WTC11 (cell line): ENCODE measurements at places on chromosomes 11 and 22.
A peak's percentile ranks its signal among the peaks of the same experiment; 100 is the strongest.

DNA sequence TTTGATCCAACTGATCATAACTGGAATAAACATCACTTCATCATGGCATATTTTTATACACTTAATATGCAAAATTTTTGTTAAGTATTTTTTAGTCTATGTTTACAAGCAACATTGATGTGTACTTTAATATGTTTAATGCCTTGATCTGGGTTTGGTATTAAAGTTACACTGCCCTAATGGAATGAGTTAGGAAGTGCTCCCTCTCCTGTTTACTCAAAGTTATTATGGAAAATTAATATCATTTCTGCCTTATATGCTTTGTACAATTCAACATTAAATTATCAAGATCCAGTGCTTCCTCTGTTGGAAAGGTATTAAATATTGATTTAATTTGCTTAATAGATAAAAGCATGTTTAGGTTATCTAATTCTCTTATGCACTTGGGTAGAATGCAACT, 927.3 kb upstream of the RAG2 start:
- no peak for DNase-seq

DNA sequence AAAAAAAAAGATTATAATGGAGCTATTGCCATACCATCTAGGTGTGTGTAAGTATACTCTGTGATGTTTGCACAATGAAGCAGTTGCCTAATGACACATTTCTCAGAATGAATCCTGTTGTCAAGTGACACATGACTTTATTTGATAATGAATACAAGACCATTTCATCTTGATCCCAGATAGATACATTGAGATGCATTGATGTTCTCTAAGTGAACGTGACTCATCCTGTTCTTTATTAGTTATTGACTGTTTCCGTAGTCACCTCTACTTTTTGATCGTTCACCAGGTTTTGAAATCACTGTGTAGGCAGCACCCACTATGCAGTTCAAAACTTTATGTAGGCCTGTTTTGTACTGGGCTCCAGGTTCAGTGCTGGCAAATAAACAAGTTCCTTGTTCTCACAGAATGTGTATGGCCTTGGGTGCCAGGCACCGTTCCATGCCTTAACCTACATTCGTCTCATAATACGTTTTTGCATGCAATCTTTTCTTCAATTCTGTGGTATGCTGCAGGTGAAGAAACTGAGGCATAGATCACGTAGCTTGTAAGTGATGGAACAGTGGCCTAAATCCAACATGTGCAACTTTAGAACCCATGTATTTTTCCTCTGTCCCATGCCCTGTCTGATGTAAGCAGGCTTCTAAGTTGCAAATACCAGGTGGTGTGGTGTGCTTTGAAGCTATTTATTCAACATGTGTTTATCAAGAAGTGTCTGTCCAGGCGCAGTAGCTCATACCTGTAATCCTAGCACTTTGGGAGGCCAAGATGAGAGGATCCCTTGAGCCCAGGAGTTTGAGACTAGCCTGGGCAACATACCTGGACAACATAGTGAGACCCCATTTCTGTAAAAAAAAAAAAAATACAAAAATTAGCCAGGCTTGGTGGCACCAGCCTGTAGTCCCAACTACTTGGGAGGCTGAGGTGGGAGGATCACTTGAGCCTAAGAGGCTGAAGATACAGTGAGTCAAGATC, 10.4 kb downstream of the SREBF2 start:
- DNase-seq: no peak

- no peak for DNase-seq
These were observed 21.8 kb downstream of the MCAM start for GRCh38 chr11:119295178-119295577.

DNA sequence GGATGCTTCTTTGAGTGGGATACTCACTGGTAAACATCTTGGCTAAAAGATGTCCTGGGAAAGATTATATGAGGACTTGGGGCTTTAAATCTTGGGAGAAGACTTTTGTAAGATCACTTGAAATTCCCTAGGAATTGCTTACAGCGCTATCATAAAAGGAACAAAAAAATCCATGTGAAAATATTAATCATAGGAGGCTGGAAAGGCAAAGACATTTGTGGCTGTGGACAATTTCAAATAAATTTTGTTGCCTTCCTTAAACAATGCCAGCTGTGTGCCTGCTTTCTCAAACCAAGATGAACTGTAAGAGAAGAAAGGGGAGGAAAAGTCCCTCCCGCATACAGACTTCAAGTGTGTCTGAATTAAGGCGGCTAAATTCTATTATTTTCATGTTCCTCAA, 75.6 kb downstream of the SNX19 start:
- no peak for DNase-seq

DNA sequence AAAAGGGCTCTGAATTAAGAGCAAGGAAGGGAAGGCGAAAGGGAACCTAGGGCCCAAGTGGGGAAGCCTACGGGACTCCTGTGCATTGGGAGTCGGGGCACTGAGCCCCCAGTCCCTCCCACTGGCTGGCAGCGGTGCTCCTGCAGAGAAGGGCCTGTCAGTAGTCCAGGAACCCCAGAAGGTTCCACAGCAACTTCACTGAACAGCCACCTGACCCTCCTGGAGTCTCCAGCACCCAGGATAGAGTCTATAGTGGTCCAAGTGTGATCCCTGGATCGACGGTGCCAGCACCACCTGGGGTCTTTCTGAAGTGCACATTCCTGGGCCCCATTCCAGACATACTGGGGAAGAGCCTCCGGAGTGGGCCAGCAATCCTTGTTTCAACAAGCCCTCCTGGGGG, 100.0 kb upstream of the B3GAT1 start:
- DNase-seq: no peak

DNA sequence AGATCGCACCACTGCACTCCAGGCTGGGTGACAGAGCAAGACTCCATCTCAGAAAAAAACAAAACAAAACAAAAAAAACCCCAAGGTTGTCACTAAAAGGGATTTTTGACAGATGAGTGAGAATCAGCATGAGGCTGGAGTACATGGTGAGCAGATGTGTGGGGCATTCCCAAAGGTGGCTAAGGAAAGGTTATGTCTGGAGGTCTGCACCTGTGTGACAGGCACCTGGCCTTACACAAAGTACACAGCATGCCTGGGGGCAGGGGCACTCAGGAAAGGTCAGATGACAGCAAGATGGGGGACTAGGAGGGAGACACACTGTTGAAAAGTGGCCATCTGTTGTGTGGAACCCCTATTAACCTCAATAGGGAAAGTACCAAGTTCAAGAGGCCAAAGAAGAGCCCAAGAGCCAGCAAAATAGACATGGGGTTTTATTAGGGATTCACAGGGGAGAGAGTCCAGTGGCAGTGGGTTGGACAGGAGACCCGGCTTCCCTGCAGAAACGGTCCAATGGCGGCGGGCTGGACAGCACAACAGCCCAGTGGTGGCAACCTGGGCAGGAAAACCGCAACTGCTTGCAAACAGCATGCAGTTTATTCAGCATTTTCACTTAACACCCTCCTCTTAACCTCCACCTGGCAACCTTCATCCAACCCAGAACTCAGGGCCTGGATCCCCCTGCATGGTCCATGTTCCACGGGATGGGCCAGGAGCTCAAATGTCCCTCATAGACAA, 101.1 kb downstream of the MICAL2 start:
- no peak for DNase-seq

DNA sequence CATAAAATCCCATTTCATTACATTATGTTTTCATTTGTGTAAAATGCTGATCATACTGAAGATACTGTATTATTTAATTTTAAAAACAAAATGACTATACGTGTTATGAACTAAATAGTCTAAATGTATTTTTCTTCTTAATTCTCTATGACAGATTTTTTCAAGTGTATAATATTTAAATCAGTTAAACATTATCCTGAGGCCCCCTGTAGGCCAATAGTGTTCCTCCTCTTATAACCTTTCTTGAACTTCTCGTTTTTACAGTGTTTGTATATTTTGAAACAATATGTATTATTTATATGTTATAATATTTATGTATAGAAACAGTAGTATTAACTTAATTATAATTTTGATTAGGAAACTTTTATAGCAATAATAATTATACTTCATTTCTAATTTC, 151.1 kb upstream of the CHORDC1 start:
- no peak for DNase-seq

GRCh38 chr11:16421826-16422225, 65.5 kb upstream of the SOX6 start:
- no peak for DNase-seq

DNA sequence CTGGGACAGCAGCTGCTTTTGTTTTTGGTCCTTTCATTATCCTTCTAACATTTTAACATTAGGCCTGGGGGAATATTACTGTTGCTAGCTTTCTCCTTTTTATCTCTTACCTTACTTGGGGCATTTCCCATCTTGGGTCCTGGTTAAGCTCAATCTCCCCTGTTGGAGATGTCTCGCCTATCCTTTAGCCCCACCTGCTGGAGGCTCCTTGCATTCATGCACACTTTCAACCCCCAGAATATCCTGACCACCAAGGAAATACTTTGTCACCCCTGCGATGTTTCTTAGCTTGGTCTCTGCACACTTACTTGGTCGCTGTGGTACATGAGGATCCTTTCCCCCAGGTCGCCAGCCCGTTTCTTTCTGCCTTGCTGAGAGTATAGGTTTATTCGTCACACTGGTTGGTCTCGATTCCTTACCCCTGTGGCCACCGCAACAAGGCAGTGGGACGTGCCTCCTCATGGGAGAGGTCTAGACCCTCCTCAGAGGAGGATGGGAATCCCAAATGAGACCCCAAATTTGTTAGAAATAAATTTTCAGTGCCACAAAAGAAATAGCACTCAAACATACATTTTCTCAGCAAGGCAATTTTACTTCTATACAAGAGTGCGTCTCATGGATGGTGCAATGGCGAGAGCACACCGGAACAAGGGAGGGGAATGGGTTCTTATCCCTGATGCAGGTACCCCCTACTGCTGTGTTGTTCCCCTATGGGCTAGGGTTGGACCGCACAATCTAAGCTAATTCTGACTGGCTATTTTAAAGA, 5.4 kb upstream of the TXN2 start:
- DNase-seq: peak; percentile 77

- no peak for DNase-seq
These were observed 182.3 kb downstream of the BLID start for GRCh38 chr11:121933694-121934093.

DNA sequence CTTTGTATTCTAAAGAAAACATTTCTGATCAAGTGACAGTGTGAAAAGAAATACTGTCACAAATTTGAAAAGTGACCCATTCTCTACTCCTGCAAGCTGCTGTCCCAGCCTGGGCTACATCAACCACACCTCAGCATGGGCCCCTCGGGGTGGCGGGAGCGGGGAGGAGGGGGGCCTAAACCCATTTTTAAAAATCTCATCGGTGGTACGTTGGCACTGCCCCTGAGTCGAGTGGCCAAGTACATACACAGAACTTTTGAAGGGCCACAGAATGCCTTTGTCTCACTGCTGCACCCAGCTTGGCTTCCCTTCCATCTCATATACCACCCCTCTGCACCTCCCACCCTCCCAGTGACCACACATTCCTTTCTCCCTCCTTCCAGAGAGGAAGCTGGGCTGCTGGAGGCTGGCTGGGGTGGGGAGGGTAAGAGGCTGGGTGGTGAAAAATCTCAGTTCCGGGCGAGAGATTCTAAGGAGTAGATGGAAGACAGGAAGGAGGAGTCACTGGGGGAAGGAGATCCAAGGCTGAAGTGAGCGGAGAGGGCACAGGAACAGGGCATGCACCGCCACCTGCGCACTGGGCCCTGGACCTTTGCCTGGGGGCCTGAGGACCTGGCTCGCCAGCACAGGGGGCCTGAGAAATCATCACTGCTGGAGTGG, 21.1 kb downstream of the FXYD6 start:
- DNase-seq: no peak

DNA sequence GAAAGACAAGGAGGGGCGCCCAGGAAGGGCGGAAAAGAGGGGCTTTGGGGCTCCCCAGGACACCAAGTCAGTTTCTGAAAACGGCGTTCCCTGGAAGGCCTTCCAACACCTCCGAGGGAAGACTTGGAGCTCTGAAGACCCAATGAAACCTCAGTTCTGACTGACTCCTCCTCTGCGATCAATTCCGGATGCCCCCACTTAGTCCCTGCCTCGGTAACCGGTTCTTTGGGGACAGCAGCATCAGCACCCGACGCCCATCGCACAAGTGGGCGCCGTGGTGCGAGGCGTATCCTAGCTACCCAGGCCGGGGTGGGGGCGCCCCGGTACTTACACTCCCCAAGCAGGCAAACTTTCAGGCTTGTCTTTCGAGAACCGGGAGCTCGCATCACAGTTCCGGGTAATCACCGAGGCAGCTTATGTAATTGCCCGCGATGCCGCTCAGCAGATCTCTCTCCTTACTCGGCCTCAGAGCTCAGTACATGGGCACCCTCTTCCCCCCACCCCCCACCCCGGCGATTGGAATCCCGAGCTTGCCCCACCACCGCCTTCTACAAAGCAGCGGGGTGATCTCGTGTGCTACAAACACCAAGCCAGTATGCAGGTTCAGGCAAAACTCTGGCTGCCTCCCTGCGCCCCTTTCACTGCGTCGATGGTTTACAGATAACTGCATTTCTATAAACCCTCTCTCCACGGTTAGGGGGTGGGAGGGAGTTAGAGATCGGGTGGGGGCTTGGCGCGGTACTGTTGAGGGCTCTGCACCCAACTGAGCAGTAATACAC, 2.0 kb downstream of the TENM4 start:
- peak; percentile 15 for DNase-seq

DNA sequence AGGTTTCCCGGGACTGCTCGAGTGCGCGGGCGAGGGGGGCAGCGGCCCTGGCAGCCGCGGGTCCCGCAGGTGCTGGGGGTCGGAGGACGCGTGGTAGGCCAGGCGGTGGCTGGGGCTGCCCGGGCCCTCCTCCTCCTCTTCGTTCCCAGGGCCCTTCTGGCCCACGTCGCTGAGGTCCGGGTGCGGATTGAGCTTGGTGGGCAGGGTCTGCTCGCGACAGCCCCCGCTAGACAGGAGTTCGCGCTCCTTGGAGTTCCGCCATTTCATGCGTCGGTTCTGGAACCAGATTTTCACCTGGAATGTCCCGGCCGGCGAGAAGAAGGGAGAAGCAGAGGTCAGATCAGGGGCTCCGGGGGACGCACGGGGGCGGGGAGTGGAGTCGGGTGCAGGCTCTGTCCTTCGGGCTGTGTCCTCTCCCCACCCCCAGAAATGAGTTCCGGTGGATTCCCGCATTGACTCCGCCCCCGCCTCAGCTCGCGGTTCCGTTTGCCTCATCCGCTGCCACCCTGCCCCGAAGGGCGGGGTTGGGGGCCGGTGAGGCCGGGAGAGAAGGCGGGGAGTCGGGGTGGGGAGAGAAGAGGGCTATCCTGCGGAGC, 3.9 kb downstream of the DBX1 start:
- peak; percentile 81 for DNase-seq
